ENCODE measurements at places on chromosomes 3 and 15.

DNA sequence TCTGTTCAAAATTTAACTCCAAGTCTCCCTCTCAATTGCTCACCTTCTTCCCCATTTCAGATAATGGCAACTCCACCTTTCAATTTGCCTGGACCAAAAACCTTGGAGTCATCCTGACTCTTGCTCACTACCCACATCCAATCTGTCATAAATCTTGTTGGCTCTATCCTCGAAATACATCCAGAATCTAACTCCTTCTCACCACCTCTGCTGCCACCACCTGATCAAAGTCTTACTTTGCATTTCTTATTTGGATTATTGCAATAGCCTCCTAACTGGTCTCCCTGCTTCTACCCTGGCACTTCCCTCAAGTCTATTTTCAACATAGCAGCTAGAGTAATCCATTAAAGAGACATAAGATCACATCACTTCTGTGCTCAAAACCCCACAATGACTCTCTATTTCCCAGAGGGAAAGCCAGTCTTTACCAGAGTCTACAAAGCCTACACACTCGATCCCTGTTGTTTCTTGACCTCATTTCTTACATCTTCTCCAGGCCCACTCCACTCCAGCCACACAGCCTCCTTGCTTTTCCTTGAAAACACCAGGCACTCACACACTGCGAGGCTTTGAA, 86.6 kb downstream of the GPR156 start:
- DNase-seq: no peak

DNA sequence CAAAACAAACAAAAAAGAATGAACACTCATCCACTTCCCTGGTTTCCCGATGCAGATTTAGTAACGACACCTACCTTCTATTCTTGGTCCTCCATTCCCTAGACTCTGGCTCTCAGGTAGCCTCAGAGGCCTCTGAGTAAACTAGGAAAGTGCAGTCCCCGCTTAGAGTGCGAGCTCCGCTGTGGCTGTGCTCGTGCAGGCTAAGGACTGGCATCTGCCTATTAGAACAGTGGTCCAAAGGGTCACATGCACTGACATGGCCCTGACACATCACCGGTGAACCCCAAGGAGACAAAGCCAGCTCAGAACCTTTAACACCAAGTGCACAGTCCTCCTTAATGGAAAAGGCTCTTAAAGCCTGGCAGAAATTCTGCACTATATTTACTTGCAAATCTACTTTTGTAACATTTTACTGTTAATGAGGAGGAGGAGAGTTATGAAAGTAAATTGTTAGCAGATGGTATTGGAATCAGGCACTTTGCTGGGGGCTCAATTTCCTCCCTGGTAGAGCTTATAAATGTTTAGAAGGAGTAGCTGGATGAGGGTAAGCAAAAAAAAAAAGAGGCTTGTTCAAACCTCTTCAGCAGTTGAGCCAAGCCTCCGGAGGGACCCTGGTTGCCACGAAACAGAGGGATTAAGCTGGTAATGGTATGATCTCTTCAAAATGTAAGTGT, 31.1 kb downstream of the VGLL4 start:
- no peak for DNase-seq

- DNase-seq: no peak
Observed at GRCh38 chr3:171230865-171231264, 204.3 kb upstream of the SLC2A2 start.

GRCh38 chr15:74983725-74984231, 11.6 kb upstream of the SCAMP5 start:
- DNase-seq: no peak

DNA sequence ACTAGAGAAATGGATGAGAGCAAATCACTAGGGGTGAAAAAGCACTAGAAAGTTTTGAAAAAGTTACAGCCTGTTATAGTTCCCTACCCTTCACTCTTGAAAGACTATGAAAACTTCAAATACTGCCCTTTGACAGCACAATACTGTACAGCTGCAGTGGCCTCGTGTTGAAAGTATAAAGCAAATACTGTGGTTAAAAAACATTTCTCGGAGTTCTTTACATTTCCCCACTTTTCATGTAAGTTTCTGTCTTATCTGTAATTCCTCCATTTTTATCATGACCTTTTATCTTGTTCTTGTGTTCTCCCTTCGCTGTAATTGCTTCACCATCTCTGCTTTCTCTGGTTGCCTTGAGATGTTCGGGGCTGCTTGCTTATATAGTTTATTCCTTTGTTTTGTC, 423.8 kb upstream of the CFAP20DC start:
- DNase-seq: no peak

- DNase-seq: peak; percentile 89
Observed at GRCh38 chr3:66398228-66399025, 102.4 kb downstream of the LRIG1 start.

- no peak for DNase-seq
Observed at GRCh38 chr15:80403712-80404056, 498 bp upstream of the ARNT2 start.

GRCh38 chr15:51939216-51939615, 32.4 kb downstream of the LEO1 start:
- DNase-seq: no peak

GRCh38 chr15:91520850-91521249, 332.7 kb upstream of the SLCO3A1 start:
- no peak for DNase-seq

- DNase-seq: peak; percentile 34
Observed at GRCh38 chr15:76196269-76197231, 114.7 kb downstream of the ETFA start.

- no peak for DNase-seq
Observed at GRCh38 chr3:9916346-9916733, 558 bp upstream of the IL17RC start.

GRCh38 chr3:16335772-16336645, 71.0 kb downstream of the OXNAD1 start:
- DNase-seq: no peak

GRCh38 chr3:187465503-187465902, 97.3 kb downstream of the RTP4 start:
- no peak for DNase-seq

GRCh38 chr15:29687204-29687815, 135.0 kb downstream of the TJP1 start:
- no peak for DNase-seq

DNA sequence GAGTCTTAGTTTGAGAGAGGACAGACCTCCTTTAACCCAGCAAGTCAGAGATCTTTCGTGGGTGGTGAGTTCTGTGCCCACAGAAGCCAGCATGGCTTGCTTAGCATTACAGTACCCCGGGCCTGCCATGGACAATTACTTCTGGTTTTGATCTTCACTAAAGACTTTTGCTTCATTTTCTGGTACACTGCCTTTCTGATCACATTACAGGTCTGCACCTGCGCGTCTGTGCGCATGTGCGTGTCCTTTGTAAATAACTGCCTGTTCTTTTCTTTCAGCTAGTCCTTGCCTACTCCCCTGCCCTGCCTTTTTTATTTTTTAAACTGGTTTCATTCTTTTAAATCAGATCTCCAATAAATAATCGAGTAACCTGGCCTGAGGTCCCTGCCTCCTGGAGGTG, 57.1 kb upstream of the CMTM8 start:
- no peak for DNase-seq

GRCh38 chr3:24562895-24563294, 68.2 kb upstream of the THRB start:
- DNase-seq: no peak

GRCh38 chr3:72440491-72440890, 407.8 kb downstream of the SHQ1 start:
- no peak for DNase-seq

- no peak for DNase-seq
Observed at GRCh38 chr3:103195216-103195615, 760.4 kb downstream of the ZPLD1 start.

DNA sequence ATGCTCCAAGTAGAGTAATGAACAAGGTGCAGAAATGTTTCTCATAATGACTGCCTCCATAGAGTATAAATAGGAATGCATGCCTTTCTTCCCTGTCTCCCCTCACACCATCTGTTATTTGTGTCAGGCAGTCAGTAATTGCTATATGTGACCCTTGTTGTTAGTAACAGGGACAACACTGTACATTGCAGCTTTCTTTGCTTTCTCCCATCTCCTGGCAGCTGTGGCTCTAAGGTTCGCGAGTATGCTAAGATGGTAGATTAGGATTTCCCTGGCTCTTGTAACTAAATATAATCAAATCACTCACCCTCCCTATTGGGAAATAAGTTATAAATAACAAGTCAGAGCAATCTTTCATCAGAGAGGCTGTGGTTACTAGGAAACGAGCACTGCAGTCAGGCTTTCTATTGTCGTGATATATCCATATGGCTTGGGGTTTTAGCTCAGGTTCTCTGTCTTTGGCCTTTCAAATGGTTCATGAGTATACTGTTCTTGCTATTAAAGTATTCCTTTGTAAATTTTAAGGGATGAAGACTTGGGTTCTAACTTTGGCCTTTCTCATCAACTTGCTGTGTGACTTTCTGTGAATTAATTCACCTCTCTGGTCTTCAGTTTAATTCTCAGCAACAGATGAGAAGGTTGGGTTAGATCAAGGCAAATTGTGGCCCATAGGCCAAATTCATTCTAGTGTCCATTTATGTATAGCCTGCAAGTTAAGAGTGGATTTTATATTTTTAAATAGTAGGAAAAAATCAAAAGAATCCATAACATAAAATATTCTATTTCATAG, 8.1 kb upstream of the MINDY4B start:
- no peak for DNase-seq

DNA sequence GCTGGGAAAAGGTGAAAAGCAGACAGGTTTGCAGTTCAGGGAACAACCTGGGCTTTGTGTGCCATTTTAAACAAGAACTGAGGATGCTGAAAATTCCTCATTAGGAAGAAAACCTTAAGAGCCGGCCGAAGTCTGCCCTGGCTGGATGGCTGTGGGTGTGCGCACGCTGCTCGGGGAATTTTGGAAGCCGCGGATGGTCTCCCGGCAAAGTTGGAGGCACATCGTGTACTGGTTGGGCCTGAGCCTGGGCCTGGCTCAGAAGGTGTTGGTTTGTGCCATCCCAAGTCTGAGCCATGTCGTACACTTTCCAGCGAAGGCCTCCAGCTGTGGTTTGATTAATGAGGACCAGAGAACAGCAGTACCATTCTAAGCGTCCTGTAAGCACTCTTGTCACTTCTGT, 188.2 kb downstream of the ATP10A start:
- DNase-seq: peak; percentile 61

- DNase-seq: no peak
Observed at GRCh38 chr3:120145542-120146285, 51.5 kb upstream of the GSK3B start.

DNA sequence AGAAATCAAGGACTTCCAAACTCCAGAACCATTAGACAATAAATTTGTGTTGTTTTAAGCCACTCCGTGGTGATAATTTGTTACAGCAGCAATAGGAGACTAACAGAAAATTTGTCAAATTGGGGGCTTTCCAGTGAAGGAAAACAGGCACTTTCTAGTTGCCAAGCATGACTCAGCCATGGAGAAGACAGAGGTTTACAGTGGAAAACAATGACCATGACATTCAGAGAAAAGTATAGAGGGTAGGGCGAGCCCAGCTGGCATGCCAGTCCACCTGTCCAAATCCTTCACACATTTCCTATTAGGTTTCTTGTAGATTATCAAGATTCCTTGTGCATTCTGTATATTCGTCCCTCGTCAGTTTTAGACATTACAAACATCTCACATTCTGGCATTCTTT, 24.9 kb downstream of the SLCO2A1 start:
- no peak for DNase-seq

GRCh38 chr15:88472225-88472624, 4.7 kb downstream of the MRPS11 start:
- DNase-seq: no peak

GRCh38 chr3:11641316-11641682, 2.4 kb downstream of the VGLL4 start:
- no peak for DNase-seq

DNA sequence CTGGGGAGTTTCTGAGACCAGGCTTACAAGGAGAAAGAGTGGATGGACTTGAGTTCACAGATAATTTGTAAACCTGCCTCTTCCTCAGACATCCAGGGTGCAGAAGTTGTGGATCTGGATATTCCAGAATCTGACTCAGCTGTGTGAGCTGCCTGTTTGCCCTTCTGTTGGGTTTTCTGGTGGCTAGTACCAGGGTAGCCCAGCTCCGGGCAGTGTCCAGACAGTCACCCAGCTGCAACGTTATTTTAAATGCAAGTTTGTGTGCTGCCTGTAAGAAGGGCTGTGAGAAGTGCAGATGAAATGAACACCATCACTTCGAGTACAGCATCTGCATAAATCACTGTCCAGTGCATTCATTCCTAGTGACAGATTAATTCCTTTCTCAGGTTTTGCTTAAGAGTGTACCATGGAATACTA, 1053.0 kb downstream of the TUSC7 start:
- no peak for DNase-seq

- no peak for DNase-seq
Observed at GRCh38 chr3:53382106-53382505, 34.8 kb upstream of the DCP1A start.

GRCh38 chr3:37308247-37308646, 133.9 kb upstream of the LRRFIP2 start:
- no peak for DNase-seq

GRCh38 chr3:133573629-133574194, at the start of gene CDV3:
TSS of gene CDV3 (plus strand) at chr3:133573686. CDS start at chr3:133574045, 359 bp downstream.
- no peak for DNase-seq

DNA sequence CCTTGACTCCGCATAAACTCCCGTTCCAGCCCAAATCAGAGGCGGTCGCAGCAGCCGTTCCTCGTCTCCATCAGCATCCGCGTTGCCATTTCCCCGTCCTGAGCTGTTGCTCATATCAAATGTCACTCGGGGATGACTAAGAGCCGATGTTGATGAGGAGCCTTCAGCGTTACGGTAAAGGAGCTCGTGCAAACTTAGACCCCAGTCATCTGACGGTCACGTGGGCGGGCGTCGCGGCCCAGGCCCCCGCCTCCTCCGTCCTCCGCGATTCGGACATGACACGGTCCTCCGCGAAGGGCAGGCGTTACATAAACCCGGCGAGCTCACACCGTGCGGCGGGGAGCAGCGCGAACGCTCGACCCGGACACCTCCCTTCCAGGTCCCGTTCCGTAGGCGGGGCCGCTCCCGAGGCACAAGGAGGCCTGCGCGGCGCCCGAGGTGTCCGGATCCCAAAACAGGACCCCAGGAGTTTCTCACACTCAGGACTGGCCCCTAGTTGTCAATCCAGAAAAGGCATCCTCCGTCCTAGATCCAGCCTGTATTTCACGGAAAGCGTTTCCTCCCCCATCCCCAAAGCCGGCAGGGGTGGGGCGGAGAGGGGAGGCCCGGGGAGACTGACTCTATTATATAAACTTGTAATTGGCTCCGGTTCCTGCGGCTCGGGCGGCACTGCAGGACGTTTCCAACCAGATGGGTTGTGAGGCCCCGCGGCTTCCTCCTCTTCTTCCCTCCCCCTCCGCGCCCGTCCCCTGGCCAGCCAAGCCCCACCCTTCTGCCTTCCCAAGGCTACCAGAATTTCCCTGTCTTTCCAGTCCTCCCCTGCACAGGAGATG, 100.0 kb upstream of the IGF1R start:
- peak; percentile 6 for DNase-seq

- DNase-seq: no peak
Observed at GRCh38 chr3:192303235-192303634, 424.1 kb downstream of the FGF12 start.

- DNase-seq: no peak
Observed at GRCh38 chr3:168165390-168166269, 69.9 kb upstream of the GOLIM4 start.
